Activated naive CD4-positive, alpha-beta T cell treated with anti-CD3 and anti-CD28 coated beads, Interleukin-2, amount 50 U/mL, for 72 hours (primary cell): ENCODE measurements at places on chromosomes 7 and 10.

DNA sequence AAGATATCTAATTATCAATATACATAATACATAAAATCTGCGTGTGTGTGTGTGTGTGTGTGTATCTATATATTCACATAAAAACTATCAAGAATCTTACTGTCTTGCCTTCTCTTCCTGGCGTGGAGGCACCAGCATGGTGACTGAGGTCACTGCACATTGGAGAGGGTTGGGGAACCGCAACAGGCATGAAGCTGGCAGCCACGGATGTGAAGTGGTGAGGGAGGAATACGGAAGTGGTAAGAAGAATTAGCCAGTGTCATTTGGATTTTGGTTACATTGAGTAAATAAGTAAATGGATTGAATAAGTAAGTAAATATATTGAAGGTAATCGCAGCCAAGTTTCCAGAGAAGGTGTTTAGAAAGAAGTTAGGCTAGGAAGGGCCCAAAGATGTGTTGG is 85.1 kb downstream of the TRIM24 start:
- no peak for DNase-seq

GRCh38 chr10:83539528-83540308 is 599.6 kb upstream of the GHITM start:
- DNase-seq: no peak

GRCh38 chr7:74286131-74286530 is 3.1 kb upstream of the CLIP2 start:
- no peak for DNase-seq

DNA sequence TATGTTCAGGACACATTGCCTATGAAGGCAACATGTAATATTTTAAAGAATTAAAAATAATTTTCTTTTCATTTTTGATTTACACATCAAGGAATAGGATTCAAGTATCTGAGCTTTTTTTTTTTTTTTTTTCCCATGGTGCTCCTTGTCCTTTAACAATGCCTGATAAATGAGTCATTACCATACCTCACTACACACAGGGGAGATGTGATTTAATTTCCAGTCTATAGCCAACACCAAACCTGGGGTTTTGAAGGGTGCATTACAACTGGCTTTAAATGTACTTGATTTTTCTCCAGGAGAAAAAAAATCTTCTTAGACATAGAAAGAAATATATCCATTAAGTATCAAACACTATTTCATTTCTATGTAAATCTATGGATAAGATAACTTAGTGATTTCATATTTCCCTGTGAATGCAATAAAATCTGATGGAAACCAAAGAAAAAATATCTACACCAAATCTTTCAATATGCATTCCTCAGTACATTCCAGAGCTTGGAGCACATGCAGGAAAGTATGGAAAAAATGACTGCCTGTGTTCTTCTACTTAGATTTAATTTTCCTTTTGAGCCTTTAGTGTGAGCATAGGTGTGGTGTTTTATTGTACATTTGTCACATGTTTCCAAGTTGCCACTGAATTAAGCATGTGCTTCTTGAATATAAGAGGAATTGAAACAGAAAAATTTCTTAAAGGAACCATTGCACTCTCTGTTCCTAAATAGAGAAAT is 204.8 kb upstream of the MEOX2 start:
- no peak for DNase-seq

DNA sequence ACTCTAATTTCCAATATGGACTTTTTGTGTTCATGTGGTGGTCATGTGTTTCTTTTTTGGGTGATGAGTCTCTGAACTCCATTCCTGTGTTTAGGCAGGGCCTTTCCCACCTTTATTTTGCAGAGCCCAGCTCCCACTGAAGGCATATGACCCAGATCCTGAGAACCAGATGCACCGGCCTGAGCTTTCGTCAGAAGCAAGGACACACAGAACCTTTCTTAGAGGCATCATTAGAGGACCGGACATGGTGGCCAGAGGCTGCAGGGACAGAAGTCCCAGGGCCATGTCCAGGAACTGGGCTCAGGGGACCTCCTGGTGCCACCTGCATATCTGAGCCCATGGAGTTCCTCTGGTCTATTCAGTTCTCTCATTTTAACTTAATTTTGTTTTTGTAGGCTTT is 200.9 kb upstream of the ZNF32 start:
- DNase-seq: no peak

- DNase-seq: no peak
Measured at GRCh38 chr7:2564970-2565540, 6.3 kb downstream of the IQCE start.

DNA sequence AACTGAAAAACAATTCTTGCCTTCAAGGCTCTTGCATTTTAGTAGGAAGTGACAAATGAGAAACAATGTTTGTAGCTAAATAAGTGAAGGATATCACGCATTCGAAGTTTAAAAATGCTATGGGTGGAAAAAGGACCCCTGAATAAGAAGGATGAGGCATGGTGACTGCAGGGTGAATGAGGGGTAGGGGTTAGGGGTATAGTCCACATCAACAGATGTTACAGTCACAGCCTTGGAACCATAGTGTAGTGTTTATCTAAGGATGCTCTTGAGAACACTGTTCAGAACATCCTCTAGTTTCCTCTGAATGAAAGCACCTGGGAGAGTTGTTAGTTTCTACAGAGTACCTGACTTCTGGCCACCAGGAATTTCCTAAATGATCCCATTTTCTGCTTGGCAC is 157.0 kb downstream of the RELN start:
- no peak for DNase-seq

GRCh38 chr10:17599089-17599488 is 18.1 kb downstream of the HACD1 start:
- no peak for DNase-seq

- no peak for DNase-seq
Measured at GRCh38 chr7:147584771-147585193, 1005.8 kb upstream of the C7orf33 start.

GRCh38 chr10:129971381-129972144 is 7.5 kb upstream of the EBF3 start:
- DNase-seq: no peak

DNA sequence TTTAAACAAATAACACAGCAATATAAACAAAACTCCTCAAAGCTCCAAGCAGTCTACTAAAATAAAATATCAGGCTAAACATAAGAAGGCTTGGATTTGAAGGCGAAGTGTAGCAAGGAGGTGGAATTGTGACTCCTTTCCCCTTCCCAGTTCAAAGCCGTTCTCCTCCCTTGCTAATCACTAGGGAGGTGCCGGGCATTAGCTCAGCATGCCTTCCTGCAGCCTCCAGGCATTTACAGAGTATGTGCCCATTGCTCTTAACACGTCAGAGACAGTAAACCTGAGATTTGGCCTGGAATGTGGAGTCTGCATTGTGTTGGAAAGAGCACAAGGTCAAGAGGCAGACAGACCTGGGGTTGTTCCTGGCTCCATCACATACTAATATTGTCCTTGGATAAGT is 15.6 kb downstream of the CNNM1 start:
- DNase-seq: no peak

- DNase-seq: no peak
Measured at GRCh38 chr10:15426558-15426957, 55.5 kb upstream of the FAM171A1 start.

GRCh38 chr7:98329791-98330373 is 48.4 kb downstream of the BRI3 start:
- no peak for DNase-seq

GRCh38 chr10:119242186-119242585 is 34.8 kb downstream of the GRK5 start:
- DNase-seq: no peak

DNA sequence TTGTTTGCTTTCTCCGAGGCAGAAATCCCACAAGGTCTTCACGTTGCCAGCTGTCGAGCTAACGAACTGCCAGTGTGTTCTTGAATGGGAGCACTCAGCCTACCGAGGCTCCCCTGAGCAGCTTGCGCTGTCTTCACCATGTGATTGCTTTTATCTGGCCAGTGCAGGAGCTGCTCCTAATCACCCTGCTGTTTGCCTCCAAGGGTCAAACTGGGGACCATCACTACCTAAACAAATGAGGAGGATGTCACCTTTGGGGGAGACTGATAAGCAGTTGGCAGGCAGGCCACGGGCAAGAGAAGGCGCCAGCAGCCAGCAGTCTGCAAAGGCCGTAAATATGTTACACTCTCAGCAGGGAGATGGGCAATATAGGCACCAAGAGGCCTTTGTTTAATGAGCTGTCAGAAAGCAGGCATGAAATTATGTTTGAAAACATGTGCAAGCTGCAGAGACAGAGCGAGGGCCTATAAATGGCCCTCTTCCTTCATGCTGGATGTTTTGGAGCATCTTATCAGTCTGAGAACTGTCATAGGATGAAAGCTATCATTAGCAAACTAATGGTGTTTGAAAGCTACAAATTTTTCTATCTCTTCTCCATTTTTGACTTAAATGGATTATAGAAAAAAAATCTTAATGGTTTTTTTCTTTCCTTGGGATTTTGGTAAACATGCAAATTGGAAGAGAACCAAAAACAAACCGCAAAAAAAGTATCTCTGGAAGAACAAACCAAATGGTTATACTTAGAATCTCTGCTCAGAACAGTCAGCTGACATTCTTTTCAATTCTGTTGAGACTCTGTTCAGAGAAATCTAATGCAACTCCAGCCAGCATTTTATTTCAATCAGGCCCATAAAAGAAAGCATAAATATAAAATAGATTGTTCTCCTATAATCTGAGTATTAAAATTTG is 267.3 kb upstream of the NPVF start:
- DNase-seq: no peak

- DNase-seq: no peak
Measured at GRCh38 chr7:46192271-46192670, 271.2 kb upstream of the IGFBP3 start.

DNA sequence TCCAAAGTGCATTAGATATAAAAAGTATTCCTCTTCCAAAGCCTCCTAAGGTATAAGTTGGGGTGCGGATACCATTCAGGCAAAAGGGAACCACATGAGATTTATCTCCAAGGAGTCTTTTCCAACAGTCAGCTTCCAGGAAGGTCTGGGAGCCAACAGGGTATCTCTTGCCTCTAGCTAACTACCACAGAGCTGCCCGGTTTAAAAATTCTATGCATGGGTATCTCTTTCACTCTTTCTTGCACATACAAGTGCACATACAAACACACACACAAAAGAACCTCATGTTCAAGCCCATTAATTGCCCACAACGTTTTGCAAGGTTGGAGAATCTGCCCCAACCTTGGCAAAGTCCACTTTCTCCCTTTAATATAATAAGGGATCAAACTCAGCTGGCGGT is 80.7 kb downstream of the CDK6 start:
- DNase-seq: no peak

DNA sequence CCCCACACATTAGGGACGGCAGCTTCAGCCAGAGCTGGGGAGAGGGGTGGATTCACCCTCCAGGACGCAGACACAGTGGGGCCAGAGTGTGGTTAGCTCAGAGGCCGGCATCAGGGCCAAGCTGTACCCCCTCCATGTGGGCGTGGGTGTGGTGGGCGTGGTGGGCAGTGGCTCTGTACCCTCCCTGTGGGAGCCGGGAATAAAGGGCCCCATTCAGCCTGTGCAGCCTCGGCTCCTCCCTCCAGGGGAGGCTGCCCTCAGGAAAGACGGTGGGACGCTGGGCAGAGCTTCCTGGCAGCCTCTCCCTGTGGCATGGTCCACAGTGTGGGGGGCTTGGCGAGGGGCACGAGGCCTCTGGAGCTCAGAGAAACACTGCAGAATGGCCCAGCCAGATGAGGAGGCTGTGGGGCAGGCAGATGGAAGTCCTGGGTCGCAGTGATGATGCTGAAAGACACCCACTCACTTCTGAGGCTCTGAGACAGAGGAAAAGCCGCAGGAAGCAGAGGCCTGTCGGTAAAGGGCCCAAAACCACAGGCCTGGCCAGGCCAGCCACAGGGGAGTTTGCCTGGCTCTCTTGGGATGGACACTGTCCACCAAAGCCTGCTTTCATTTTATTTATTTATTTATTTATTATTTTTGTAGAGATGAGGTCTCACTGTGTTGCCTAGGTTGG is 108.0 kb downstream of the SH3PXD2A start:
- no peak for DNase-seq

- DNase-seq: no peak
Measured at GRCh38 chr7:6117533-6117932, 86.4 kb downstream of the ANKRD61 start.

GRCh38 chr10:46557319-46558121 is 1.1 kb upstream of the GPRIN2 start:
- DNase-seq: peak; percentile 2

DNA sequence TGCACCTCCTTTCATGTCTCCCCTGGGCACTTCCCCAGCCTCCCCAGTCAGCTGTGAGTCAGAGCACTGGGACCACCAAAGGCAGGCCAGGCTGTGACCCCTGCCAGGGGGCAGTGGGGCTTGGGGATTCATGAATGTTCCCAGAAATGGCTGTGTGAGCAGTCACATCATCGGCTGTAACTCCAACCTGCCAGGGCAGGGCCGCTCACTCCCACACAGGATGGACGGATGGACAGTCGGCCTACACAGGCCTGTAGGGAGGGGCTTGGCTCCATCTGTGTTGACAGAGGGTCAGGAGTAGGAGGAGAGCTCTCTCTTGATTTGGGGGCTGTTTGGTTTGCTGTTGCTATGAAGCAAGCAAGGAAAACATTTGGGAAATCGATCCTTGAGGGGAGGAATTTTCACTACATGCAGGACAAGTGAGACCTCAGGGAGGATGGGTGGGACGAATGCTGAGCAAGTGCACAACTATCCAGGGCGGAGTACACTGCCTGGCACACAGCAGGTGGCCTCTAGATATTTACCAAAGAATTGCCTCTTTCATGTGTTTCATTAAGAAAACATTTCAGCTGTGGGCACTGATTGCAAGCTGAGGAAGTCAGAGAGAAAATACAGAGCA is 2.9 kb upstream of the IGFBP1 start:
- no peak for DNase-seq

DNA sequence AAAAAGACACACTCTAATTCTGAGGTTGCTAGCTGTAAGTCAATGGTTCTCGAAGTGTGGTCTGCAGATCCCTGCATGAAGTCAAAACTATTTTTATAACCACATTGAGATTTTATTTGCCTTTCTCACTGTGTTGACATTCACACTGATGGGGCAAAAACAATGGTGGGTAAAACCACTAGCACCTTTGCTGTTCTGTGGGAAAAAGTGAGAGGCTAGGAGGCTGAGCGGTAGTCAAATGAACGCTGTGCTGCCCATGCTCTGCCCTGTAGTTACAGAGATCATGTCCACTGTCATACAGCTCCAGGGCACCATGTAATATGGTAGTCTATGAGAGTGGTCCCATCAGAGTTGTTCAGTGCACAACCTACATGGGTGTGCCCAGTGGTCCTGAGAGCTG is 21.6 kb upstream of the PDCD4 start:
- no peak for DNase-seq

GRCh38 chr7:5050676-5051075 is 5.0 kb downstream of the RBAK start:
- DNase-seq: no peak

- DNase-seq: peak; percentile 67
Measured at GRCh38 chr7:954330-955238, at the start of gene ADAP1. Gene ADAP1 (minus strand): TSS chr7:954680. CDS start chr7:954477, 203 bp downstream.

DNA sequence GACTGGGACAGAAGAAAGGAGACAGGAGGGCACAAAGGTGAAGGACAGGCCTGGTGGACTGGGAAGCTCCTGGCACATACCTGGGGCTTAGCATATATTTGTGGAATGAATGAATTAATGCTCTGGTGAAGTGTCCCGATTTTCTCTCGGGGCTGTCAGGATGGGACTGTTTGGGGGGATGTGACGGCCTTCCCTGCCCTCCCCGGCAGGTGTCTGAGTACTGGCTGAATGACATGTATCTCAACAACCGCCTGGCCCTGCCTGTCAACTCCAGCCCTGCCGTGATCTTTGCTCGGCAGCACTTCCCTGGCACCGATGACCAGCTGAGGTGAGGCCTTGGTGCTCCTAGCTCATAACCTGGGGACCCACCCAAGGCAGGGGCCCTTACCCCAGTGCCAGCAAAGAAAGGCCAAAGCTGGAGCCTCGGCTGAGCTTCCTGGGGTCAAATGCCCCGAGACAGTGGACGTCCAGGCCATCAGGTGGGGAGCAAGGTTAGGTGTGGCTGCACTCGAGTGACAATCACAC is 6.5 kb downstream of the CHAT start:
- peak; percentile 39 for DNase-seq
